ENCODE measurements at places on chromosomes 11 and 22.

DNA sequence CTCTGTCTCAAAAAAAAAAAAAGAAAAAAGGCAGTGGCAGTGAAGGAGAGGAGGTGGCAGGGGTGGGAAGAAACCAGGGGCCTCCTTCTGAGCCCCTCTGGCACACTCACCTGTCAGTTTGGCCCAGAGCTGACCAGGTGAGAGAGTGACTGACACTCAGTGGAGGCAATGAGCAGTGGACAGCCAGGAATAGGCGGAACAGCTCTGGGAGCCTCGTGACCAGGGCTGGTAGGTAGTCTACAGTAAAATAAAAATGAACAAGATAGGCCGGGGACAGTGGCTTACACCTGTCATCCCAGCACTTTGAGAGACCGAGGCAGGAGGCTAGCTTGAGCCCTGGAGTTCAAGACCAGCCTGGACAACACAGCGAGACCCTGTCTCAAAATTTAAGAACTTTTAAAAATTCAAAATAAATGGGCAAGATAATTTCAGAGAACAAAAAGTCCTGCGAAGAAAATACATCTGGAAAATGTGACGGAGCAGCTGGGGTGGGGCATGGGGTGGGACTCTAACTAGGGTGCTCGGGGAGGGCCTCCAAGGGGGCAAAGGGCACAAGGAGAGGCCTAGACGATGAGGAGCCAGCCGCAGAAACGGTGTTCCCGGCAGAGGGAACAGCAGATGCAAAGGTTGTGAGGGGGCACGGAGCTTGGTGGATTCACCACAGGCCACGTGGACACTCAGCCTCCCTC, 3.8 kb upstream of the PDXP start:
- no peak for DNase-seq

DNA sequence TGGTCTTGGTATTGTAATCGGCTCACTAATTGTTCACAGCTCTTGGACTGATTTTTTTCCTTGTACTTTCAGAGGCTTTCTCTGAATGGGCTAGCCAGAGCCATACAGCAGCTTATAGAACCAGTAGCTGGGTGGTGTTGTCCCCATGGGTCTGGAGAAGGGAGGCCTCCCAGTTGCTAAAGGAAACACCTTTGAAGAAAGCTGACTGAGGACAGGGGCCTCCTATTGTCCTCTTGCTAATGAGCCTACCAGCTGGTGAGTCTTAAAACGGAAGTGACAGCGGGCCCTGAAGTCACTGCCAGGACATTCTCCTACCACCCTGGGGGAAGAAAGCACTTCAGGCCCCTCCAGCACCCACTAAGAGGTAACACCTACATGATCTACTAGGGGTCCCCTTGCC, 9.9 kb downstream of the FADS3 start:
- no peak for DNase-seq

- no peak for DNase-seq
Observed at GRCh38 chr11:129702410-129703398, 112.9 kb upstream of the TMEM45B start.

DNA sequence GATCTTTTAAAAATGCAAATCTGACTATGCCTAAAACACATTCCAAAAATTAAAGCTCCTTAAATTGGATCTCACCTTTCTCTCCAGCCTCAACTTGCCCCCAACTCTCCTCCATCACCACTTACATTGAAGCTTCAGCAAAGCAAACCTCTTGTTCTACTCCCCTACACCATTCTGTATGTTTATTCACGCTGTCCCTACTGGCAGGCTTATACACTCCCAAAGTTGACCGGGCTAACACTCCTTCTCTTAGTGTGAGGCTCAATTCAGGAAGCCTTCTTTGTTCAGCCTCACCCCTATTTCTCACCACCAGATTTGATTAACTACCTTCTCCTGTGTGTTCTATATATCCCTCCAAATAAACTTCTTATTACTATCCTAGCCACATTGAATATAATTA, 1.8 kb upstream of the GDPD4 start:
- DNase-seq, result no peak

DNA sequence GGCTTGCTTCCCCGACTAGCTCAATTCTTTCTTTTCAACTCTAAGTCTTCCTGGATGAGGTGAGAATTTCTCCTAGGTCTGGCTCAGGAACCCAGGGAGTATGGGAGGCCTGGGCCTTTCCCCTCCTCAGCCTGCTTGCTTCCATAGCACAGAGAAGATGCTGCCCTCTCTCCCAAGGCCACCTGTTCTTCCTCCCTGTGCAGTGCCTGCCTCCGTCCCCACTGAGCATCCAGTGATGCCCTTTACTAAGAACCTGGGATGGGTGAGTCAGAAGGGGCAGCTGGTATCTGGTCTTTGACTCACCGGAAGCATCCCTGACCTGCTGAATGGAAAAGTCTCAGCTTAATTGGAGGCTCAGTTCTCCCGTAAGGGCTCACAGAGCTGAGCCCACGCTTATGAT, 607.9 kb downstream of the BUD13 start:
- no peak for DNase-seq

DNA sequence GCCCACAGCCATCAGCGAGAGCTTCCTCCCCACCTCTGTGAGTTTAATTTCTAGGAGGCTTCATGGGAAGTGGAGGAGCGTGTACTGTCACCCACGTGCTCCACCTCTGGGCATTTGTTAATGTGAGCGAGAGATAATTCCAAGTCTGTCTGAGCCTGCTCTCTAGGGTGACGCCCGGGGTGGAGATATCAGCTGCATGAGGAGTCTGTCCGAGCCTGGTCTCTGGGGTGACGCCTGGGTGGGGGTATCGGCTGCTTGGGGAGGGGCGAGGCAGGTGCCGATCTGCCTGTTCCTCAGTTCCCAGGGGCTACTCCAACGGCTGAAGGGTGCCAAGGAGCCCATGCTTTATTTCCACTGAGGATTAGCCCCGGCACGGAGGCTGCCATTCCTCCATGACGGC, 735.0 kb downstream of the BRD1 start:
- no peak for DNase-seq
